ENCODE measurements at places on chromosomes 3 and 15.

DNA sequence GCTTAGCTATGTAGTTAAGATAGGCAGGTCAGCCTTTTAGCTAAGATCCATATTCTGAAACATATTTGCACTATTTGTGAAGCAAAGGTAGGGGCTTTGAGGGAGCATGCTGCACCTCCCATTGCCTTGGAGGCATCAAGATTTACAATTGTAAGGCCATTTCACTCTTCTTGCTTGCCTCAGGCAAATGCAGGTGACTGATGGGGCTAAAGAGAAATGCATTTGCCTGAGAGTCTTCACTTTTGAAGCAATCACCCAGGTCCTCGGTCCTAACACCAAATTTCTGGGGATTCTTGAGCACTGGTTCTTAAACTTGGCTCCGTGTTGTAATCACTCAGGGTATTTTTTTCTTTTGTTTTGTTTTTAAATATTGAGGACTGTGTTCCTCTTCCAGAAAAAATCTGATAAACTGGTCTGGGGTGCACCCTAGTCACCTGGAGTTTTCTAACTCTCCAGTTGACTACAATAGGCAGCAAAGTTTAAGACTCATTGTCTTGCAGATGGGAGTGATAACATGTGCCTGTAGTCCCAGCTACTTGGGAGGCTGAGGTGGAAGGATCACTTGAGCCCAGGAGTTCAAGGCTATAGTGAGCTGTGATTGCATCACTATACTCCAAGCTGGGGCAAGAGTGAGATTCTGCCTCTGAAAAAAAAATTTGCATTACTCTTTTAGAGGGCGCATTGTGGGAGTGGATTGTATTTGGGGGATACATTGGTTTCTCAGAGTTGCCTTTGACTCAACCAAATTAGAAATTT is 68.1 kb downstream of the EOMES start:
- DNase-seq: no peak

- DNase-seq: no peak
These were observed 146.1 kb upstream of the THBS1 start for GRCh38 chr15:39434751-39435238.

DNA sequence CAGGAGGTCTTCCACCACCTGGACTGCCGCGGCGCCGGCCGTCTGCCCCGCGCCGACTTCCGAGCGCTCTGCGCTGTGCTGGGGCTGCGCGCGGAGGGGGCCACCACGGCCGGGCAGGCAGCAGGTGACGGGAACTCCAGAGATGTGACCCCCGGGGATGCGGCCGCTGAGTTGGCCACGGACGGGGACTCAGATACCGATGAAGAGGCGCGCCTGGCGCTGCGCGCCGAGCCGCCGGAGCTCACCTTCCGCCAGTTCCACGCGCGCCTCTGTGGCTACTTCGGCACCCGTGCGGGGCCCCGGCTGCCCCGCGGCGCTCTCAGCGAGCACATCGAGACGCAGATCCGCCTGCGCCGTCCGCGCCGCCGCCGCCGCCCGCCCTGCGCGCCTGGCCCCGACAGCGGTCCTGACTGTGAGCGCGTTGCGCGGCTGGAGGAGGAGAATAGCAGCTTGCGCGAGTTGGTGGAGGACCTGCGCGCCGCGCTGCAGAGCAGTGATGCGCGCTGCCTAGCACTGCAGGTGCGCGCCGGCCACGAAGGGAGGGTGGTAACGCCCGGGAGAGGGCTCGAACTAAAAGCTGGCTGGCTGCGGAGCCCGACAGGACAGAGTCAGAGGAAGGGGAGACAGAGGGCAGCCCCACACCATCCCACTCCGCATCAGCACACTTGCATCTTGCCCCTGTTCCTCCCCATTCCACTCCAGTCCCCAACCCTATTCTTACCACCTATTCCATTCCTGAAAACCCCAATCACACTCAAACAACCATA is 885 bp downstream of the EFCC1 start:
- DNase-seq: no peak

DNA sequence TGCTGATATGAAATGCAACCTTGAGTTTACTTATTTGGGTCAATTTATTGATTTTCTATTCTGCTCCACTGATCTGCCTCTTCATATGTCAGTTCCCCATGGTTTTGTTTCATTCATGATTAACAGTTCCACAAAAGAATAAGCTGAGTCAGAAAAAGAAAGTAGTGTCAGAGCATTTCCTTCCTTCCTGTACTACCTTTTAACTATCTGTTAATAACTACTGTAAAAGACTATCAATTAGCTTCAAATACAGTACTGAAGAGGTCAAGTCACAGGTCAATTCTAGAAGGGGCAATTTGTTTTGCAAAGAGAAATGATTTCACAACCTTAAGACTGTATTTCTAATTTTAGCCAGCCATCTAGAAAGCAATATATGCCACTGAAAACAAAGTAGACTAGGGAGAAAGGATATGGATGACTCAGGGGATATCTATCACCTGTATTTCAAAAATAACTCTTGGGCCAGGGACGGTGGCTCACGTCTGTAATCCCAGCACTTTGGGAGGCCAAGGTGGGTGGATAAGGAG is 129.5 kb downstream of the TFDP2 start:
- no peak for DNase-seq

DNA sequence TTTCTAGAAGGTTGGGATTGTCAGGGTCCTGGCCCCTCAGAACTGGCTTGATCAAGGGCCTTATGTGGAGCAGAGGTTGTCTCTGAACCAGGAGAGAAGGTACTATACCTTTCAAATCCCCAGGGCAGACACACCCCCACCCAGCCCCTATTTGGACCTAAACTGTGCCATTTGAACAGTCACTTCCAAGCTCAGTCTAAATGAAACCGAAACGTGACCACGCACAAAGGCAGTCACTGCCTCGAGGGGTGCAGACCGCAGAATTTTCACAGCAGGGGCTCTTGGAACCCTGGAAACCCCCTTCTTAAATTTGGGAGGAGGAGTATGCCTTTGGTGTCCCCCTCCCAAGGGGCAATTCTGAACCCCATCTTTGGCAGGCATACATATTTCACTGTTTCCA is 53.7 kb downstream of the GRIP2 start:
- no peak for DNase-seq

Measured in HS-5 (cell line).